Activated CD8-positive, alpha-beta memory T cell treated with anti-CD3 and anti-CD28 coated beads, Interleukin-2, amount 10 ng/mL, durations not matched to agents 7 days and 5 days (primary cell): ENCODE measurements at places on chromosomes 1 and 21.

DNA sequence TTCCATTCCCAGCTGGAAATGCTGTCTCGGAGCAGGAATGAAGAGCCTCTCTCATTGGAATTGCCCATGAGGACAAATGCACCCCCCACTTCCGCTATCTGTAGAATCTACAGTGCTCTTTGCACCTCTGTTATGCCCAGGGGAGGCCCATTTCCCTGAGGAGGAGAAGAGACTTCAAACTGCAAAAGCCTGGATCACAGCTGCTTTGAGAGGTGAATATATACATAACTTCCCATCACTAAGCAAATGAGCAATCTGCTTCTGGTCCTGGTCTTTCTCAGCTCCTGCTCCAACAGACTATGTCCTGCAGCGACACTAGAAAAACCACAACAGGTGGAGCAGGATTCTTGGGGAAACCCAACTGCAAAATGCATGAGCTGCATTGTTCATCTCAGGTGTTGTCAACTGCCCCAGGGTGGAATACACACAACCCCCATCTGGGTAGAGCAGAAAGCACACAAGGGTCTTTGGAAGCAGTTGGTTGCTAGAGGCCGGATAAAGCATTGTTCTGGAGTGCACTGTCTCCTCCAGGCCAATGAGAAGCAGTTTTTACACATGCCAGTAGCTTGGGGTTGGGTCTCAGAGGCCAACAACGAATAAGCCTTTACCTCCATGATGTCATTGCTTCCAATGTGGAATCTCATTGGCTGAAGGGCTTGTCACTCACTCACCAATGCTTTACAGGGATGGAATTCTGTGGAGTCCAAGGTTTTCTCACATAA lies 67.7 kb upstream of the RAB4A start:
- no peak for DNase-seq

GRCh38 chr1:182580736-182581135 lies 8.3 kb downstream of the RNASEL start:
- DNase-seq, result no peak

- DNase-seq, result no peak
Observed at GRCh38 chr1:211348547-211348946, 21.9 kb downstream of the TRAF5 start.

DNA sequence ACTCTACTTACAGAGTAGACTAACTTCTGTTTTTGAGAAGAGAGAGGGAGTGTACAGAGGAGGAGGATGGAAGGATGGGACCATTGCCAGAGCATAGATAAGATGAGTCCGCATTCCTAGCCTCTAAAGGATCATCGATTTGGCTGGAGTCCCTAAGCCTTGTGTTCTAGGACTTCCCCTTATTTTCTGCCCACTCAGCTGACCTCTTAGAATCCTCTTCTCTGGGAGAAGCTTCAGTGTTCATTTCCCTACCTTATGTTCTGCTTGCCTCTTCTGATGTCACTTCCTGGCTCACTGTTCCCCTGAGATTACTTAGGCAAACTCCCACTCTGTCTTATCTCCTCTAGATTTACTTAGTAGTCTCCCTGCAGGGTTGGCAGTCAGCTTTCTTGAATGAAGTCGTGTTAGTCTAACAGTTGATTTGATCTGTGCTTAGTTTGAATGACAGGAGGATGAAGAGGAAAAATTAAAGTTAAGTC lies 156.7 kb downstream of the SYT2 start:
- no peak for DNase-seq

- no peak for DNase-seq
Observed at GRCh38 chr1:212967801-212968200, 17.5 kb downstream of the VASH2 start.

- DNase-seq, result no peak
Observed at GRCh38 chr1:160605792-160606479, 26.6 kb upstream of the CD84 start.

DNA sequence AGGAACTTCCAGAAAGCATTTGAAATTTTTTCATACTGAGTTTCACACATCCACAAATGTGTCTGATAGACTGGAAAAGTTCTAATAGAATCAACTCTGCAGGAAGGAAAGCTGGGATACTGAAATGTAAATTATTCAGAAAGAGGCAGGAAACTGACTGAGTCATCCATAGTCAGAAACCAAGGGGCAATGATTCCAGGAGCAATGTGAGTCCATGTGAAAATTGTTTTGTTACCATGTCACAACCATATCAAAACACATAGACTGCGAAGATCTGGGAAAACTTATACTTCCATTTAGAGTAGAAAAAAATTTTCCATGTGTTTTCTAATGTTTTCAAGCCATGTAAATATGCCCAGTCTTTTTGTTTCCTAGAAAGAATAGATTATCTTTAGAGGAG lies 142.3 kb upstream of the TMPRSS15 start:
- DNase-seq, result no peak

GRCh38 chr1:47545912-47546483 lies 108.2 kb downstream of the FOXD2 start:
- no peak for DNase-seq

DNA sequence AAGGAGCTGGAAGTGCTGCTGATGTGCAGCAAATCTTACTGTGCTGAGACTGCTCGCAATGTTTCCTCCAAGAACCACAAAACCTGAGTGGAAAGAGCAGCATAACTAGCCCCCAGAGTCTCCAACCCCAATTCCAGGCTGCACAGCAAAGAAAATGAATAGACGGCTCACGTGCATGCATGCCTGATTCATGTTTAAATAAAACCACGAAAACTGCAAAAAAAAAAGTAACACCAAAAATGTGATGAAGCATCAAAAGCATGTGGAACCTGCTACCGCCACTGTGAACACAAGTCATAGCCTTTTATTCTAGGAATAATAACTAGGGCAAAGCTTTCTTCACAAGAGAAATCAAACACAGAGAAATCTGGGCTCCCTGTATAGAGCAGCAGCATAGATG lies 9.6 kb upstream of the TRNP1 start:
- DNase-seq, result no peak

DNA sequence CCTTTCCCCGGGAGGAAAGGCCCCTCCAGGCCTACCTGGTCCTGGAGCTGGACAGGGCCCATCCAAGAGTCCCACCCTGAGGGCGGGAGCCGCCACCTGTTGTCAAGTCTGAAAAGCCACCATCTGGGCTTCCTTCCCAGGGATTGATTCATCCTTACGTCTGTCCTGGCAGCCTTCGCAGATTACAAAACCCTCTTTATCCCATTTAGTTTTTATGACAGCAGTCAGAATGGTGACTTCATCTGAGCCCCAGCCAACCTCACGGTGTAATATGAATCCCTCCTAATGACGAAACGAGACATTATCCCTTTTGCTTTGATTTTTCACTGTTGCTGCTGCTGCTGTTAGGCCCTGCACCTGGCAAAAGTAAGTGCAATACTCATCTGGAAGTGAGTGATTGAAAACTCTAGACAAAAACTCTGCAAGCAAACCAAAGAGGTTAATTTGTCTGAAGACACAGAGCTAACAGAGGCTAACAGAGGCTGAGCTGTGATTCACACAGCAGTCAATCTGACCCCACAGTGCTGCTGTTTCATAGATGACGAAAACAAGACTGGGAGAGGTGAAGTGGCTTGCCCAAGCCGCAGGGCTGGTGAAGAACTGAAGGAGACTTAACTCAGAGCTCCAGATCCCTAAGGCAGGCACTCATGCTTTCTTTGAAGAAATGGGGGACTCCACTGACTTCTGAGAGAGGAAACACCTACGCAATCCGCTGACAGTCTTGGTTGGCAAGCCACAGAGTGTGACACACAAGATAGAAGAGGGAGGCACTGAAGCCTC lies 30.0 kb upstream of the S100A7 start:
- no peak for DNase-seq

GRCh38 chr1:41795205-41795762 lies 123.4 kb downstream of the HIVEP3 start:
- DNase-seq, result no peak
